ENCODE measurements at places on chromosomes 6 and 20. TPM values are rescaled to one million over a fixed set of nuclear protein-coding genes. Genes with fewer than 3 reads are reported as not detected.

The SEL1L2 gene
- 2.5 TPM for total RNA-seq

The UNC5CL gene
- total RNA-seq = 5.0 TPM

The GABRR1 gene
- not detected for total RNA-seq

The C20orf141 gene
- total RNA-seq = not detected

The SRMS gene
- not detected for total RNA-seq

The APCDD1L gene
- total RNA-seq = not detected

The CLPSL2 gene
- total RNA-seq = not detected

The PBOV1 gene
- not detected for total RNA-seq

The ZNF343 gene
- total RNA-seq = 7.4 TPM

The CCNC gene
- 109 TPM for total RNA-seq

The CALHM5 gene
- 0.07 TPM for total RNA-seq

- H3K27me3 ChIP-seq = no peaks in the 10 kb centered on the region
- no peak for DNase-seq
- no peaks in the 10 kb centered on the region for H3K36me3 ChIP-seq
Measured at GRCh38 chr6:56739836-56740815, 97.4 kb upstream of the DST start.

GRCh38 chr6:8090650-8091049 lies 11.7 kb downstream of the EEF1E1 start:
- DNase-seq = no peak
- peaks cover 57% of the 10 kb centered on the region for H3K36me3 ChIP-seq
- H3K4me3 ChIP-seq = no peak overlapping the region
- no peaks in the 10 kb centered on the region for H3K4me1 ChIP-seq
- H3K27ac ChIP-seq = no peak overlapping the region

DNA sequence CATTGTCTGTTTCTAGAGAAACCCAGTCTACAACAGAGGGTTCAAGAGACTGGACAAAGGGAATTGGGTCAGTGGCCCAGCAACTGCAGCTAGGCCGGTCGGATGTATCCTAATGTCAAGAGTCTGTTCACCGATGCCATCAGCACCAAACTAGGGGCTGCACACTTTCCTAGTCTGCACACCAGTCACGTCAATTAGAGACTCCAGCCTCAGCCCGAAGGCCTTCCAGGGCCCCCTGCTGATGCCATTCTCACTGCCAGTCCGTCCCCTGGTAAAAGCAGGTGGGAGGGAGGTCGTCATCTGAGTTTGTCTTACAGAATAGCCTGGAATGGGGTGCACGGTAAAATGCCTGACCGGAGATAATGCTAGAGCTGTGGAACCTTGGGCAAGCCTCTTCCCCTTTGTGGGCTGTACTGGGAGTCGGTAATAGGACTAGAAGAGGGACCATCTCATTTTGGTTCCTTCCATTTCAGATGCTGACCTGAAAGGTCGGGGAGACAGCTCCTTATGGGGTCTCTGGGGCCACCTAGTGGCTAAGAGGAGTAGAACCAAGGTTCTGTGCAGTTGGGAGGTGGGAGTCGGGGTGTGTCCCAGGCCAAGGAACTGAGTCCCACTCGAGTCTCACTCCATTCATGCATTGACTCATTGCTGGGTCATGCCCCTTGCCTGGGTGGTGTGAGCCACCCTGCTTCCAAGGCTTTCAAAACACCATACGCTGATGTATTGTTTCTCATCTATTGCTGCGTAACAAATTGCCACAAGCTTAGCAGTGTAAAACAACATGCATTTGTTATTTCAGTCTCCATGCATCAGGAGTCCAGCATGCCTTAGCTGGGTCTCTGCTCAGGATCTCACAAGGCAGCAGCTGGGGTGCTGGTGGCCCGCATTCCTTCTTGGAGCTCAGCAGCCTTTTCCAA lies 5.1 kb downstream of the SOX12 start:
- H3K4me1 ChIP-seq = peaks cover 21% of the 10 kb centered on the region
- H3K4me3 ChIP-seq = peak overlapping the region; percentile 97
- DNase-seq = peak; percentile 87
- H3K27me3 ChIP-seq = no peaks in the 10 kb centered on the region

DNA sequence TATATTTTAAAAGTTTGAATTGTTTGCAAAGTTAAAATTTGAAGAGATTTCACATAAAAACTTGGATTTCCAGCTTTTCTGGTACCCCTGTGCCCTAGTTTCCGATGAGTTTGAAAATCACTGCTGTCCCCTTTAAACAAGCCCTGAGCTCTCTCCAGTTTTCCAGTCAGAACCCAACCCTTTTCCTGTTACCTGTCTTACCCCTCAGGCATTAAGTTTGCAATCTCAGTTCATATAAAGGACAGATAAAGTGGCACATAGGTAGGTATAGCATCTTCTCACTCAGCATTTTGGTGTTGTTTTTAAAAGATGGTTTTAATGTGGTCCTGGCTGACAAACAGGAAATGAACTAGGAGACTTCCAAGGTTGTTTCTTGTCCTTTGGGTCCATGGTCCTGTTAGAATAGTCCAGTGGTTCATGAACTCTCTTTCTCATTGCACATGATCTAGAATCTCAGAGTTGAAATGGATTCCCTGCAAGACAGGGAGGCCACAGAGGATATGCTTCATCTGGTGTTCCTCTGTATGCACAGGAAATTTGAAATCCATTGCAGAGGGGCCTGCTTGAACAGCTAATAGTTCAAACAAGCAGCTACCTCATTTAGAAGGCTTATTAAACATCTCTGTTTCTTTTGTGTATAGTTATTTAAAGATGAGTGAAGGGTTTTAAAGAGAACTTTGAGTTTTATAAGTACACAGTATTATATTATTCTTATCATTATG lies 82.7 kb downstream of the JAG1 start:
- DNase-seq = no peak
- H3K27ac ChIP-seq = no peak overlapping the region
- H3K4me1 ChIP-seq = peaks cover 15% of the 10 kb centered on the region

- DNase-seq = no peak
- no peaks in the 10 kb centered on the region for H3K4me1 ChIP-seq
- no peaks in the 10 kb centered on the region for H3K36me3 ChIP-seq
- no peaks in the 10 kb centered on the region for H3K27me3 ChIP-seq
- no peak overlapping the region for H3K27ac ChIP-seq
Measured at GRCh38 chr6:1224514-1224913, 87.4 kb upstream of the FOXQ1 start.

GRCh38 chr6:22147921-22148776 lies 148.7 kb downstream of the PRL start:
- no peaks in the 10 kb centered on the region for H3K36me3 ChIP-seq
- H3K27ac ChIP-seq = no peak overlapping the region
- peak; percentile 31 for DNase-seq

- H3K27ac ChIP-seq = peak overlapping the region; percentile 29
- H3K4me3 ChIP-seq = no peak overlapping the region
- no peaks in the 10 kb centered on the region for H3K36me3 ChIP-seq
Measured at GRCh38 chr6:115442323-115442722, 618.4 kb downstream of the FRK start.

- H3K27me3 ChIP-seq = no peaks in the 10 kb centered on the region
- H3K36me3 ChIP-seq = no peaks in the 10 kb centered on the region
- no peak for DNase-seq
- H3K4me3 ChIP-seq = no peak overlapping the region
- no peak overlapping the region for H3K27ac ChIP-seq
Measured at GRCh38 chr6:134817448-134817847, 132.5 kb downstream of the ALDH8A1 start.

GRCh38 chr6:149044528-149044927 lies 273.0 kb upstream of the TAB2 start:
- no peak overlapping the region for H3K27ac ChIP-seq
- H3K27me3 ChIP-seq = no peaks in the 10 kb centered on the region
- no peak for DNase-seq
- H3K36me3 ChIP-seq = no peaks in the 10 kb centered on the region
- no peak overlapping the region for H3K4me3 ChIP-seq
- no peaks in the 10 kb centered on the region for H3K4me1 ChIP-seq

DNA sequence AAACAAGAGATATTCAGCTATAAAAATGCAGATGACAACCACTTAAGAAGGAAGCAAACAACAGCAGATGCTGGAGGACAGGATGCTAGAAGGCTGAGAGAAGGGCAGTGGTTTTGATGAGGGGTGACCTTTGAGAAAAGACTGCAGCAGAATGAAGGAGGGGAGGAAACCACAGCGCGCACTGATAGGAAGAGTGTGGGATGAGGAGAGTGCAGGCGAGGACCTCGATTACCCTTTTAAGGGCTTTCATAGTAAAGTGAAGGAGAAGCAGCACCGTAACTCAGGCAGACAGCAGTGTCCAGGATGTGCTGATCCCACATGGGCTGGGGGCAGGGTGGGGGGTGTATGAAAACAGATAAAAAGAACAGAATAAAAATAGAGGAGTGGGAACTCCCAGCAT lies 19.2 kb downstream of the ZBTB2 start:
- H3K36me3 ChIP-seq = no peaks in the 10 kb centered on the region
- peaks cover 6% of the 10 kb centered on the region for H3K4me1 ChIP-seq
- no peak overlapping the region for H3K4me3 ChIP-seq
- no peak for DNase-seq
- no peaks in the 10 kb centered on the region for H3K27me3 ChIP-seq

DNA sequence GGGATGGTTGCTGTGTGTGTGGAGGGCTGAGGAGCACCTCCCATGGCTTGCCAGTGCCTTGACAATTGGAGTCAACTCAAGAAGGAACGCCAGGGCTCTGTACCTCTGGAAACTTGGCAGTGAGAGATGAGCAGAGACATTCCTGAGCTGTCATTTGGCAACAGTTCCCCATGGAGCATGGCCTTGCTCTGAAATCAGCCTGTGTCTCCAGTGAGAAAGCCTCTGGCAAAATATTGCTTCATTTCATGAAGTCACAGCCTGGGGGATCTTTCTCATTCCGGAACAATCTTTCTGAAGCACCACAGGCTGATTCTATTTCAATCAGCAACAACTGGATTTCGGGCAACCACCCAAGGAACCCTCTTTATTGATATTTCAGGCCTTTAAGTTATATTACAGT lies 52.2 kb upstream of the FNDC1 start:
- H3K4me3 ChIP-seq = no peak overlapping the region
- DNase-seq = no peak
- no peaks in the 10 kb centered on the region for H3K4me1 ChIP-seq

- no peak overlapping the region for H3K27ac ChIP-seq
- H3K36me3 ChIP-seq = no peaks in the 10 kb centered on the region
- H3K4me1 ChIP-seq = peaks cover 19% of the 10 kb centered on the region
Measured at GRCh38 chr6:168299541-168300511, 19.8 kb downstream of the DACT2 start.

DNA sequence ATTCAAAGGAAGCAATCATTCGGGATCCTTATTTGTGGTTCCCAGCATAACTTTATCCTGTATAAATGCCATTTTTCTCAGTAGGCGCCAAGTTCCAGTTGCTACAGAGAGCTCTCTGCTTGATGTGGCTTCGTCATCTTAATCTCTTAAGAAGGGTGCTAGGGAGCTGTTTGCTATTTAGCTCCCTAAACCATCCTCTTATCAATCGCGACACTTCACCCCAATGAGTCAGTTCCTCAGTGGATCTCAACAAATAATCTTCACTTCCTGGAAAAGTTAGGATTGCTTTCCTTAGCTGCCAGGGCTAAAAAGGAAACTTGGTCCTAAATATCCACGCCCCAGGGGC lies 1.3 kb upstream of the NKAIN2 start:
- no peaks in the 10 kb centered on the region for H3K36me3 ChIP-seq
- no peak overlapping the region for H3K27ac ChIP-seq
- H3K4me3 ChIP-seq = peak overlapping the region; percentile 96
- H3K27me3 ChIP-seq = peaks cover 69% of the 10 kb centered on the region
- no peak for DNase-seq

DNA sequence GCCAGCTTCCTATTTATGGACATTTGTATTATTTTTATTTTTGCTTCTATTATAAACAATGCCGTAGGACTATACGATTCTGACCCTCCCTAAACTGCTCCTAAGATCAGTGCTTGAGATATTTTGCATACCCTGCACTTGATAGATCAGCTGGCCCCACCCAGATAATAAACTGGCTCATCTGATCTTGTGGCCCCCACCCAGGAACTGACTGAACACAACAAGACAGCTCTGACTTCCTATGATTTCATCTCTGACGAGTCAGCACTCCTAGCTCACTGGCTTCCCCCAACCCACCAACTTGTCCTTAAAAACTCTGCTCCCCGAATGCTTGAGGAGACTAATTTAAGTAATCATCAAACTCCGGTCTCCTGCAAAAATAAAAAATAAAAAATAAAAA lies 34.9 kb upstream of the TFAP2A start:
- no peak for DNase-seq
- no peaks in the 10 kb centered on the region for H3K4me1 ChIP-seq
- no peaks in the 10 kb centered on the region for H3K36me3 ChIP-seq
- H3K27ac ChIP-seq = no peak overlapping the region
- H3K27me3 ChIP-seq = no peaks in the 10 kb centered on the region
- no peak overlapping the region for H3K4me3 ChIP-seq

- no peaks in the 10 kb centered on the region for H3K36me3 ChIP-seq
- no peak overlapping the region for H3K27ac ChIP-seq
- no peak overlapping the region for H3K4me3 ChIP-seq
- peaks cover 18% of the 10 kb centered on the region for H3K4me1 ChIP-seq
Measured at GRCh38 chr6:165984729-165985275, 182.8 kb downstream of the TBXT start.

- H3K4me1 ChIP-seq = no peaks in the 10 kb centered on the region
- no peaks in the 10 kb centered on the region for H3K27me3 ChIP-seq
- H3K27ac ChIP-seq = no peak overlapping the region
- no peaks in the 10 kb centered on the region for H3K36me3 ChIP-seq
- no peak for DNase-seq
- H3K4me3 ChIP-seq = no peak overlapping the region
Measured at GRCh38 chr20:5061213-5061612, 58.5 kb downstream of the PCNA start.

All from neural progenitor cell (in vitro differentiated cells).